ENCODE measurements at places on chromosomes 12 and 14.

DNA sequence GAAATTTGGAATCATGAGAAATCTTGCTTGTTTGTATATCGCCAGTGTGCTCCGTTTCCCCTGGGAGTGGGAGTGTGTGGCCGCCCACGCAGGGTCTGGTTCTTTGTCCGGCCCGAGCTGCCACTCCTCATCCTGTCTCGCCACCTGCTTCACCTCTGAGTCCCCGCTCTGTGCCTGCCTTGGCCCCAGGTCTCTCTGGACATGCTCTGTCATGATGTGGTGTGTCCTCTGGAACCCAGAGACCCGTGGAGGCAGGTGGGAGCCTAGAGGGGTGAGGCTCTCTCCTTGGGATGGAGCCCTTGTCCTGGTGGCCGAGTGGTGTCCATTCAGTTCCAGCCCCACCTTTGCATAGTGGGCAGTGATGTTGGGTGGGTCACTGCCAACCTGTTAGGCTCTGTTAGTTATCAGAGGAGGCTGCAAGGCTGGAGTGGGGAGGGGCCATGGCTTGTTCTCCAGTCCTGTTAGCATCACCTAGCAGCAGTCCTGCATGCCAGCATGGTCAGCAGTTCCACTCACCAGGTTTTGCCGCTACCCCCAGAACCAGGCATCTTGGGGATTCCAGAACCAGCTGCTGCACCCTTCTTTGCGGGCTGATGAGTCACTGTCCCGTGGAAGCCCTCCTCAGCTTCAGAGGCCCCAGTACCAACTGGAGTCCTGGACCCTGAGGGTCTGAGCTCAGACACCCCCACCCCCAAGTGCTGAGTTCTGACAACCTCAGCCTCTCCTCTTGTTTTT is 76.5 kb downstream of the EP400 start:
- no peak for DNase-seq

- DNase-seq = no peak
Observed at GRCh38 chr12:124411281-124411878, 116.5 kb downstream of the RFLNA start.

DNA sequence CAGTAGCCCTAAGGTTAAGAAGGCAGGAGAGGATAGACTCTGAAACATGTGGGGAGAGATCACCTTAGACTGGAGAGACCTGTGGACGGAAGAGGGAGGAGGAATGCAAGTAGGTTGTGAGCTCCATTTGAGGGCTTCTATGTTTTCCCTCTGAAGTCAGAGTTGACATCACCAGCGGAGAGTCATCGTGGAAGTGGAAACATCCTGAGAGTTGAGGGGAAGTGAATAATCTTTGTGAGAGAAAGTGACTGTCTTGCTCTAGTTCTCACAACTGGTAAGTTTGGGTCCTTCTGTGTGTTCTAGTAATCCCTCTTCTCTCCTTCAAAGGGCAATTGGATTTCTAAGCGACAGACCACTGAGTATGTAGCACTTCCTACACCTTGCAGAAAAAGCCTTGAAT is 103.6 kb upstream of the CCND2 start:
- no peak for DNase-seq

DNA sequence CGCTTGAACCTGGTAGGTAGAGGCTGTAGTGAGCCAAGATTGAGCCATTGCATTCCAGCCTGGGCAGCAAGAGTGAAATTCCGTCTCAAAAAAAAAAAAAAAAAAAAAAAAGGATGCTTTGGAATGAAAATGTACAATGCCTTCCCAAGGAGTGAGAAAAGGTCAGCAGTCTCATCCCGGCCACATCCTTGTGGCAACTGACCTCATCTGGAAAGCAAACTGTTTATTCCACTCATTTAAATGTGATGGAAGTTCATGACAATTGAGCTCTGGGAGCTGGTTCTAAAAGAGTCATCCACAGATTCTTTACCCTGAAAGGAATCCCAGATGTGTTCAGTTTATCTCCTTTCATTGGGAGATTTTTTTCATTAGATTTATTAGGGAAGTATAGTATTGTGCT is 19.4 kb upstream of the LIMA1 start:
- no peak for DNase-seq

DNA sequence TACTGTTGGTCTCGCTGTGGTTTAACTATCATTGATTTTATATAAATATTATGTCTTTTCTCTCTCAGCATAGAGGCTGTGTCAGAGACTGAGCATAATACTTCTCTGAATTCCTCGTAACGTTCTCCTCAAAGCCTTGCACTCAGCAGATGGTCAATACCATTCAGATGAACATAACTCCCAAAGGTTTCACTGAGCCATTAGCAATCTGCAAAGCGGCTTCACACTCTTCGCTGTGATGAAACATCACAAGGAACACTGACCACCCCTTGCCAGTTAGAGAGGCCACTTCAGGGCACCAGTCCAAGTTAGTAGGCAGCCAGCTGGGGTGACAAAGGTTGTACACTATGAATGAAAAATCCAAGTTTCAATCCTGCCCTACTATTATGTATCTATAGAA is 30.1 kb upstream of the STON2 start:
- DNase-seq = no peak

DNA sequence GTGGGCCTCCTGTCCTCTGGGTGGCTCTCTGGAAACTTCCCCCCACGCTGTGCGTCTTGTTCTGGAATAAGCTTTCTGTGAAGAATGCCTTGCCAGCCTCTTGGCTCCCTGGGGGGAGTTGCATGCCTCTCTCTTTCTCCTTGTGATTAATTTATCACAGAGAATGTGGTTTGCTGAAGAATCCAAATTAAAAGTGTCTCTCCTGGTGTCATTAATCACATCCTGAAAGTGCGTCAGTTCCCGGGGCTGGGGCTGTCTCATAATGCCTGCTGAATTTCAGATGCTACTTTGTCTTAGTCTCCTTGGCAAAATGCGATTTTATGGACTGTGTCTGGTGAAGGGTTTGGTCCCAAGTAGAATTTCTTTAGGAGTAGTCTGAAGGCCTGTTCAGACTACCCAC is 787.7 kb upstream of the TMEM132C start:
- no peak for DNase-seq

GRCh38 chr12:58443981-58444371 is 476.3 kb downstream of the LRIG3 start:
- DNase-seq = no peak

- no peak for DNase-seq
Observed at GRCh38 chr14:94306047-94306978, 13.2 kb upstream of the SERPINA10 start.

DNA sequence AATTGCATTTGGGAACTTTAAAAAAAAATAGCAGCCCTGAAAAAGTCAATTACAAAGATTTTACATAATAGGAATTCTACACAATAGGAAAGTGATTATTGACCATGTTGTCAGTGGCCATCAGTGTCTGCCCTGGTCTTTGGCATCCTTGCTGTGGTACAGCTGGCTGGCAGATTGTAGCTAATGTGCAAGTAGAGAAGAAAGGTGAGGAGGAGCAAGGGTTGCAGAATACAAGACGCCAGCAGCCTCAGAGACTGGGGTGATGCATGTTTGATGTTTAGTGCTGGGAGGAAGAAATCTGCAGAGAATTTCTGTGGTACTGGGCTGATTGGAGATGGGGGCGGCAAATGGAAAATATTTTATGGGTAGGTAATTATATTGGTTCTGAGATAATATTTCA is 322.9 kb downstream of the TMEM117 start:
- no peak for DNase-seq

DNA sequence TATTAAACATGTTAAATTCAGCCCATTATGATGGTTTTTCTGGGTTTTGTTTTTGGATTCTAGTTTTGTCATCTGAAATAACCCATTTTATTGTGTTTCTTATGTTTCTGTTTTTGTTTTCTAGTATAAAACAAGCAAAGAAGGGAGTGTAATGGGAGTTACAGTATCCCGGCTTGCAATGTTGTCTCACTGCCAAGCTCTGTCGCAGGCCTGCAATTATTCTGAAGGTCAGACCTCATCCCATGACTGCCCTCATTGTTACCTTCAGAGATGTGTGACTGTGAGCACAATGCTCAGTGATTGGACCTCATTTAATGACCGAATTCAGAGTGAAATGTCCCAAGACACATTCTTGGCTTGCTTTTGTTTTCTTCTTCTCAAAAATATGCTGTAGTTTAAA is 73.0 kb upstream of the ATF1 start:
- peak; percentile 24 for DNase-seq

DNA sequence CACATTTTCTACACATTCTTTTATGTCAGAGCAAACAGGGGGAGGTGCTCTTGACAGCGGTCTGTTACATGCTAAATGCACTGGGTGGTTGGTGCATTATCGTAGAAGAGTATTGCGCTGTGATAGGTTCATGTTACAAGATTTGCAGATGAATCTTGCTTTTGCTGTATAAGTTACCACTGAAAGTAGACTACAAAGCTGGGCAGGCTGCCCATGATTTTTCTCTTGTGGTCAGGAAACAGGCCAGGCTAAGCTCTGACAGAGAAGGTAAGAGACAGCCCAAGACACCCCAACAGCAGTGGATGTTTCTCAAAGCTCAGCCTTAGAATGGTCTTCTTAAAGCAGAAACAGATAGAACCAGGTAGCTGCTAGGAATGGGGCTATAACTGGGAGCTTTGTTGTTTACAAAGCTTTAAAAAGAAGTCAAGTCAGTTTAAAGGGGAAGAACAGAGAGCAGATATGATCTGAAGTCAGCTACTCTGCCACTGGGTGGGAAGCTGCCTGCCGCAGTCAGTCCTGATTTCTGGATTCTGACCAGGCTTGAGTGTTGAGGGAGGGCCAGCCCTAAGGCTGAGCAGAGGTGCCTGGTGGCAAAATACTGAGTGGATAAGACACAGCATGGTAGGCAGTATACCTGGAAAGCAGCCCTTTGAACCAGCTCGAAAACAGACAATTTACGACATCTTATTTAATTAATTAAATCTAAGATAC is 9.4 kb downstream of the KCNA1 start:
- no peak for DNase-seq

Data from cerebellar nuclear complex (tissue), 1 donor.